ENCODE measurements at places on chromosomes 1 and 21.

DNA sequence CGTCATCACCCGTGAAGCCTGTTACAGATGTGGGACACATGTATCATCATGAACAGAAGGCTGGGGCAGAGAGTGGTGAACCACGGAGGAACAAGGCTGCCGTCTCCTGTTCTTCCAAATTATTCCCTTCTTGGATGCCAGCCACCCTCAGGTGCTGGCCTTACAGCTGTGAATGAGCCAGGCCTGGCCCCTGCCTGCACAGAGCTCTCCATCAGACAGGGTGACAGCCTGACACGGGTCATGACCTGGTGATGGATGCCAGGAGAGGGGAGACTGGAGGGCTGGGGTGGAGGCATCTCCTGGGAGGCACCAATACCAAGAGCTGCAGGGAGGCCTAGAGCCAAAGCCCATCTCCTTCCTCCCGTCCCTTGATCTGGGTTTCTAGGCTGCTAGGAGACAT is 230.0 kb upstream of the C1orf174 start:
- no peak for DNase-seq

DNA sequence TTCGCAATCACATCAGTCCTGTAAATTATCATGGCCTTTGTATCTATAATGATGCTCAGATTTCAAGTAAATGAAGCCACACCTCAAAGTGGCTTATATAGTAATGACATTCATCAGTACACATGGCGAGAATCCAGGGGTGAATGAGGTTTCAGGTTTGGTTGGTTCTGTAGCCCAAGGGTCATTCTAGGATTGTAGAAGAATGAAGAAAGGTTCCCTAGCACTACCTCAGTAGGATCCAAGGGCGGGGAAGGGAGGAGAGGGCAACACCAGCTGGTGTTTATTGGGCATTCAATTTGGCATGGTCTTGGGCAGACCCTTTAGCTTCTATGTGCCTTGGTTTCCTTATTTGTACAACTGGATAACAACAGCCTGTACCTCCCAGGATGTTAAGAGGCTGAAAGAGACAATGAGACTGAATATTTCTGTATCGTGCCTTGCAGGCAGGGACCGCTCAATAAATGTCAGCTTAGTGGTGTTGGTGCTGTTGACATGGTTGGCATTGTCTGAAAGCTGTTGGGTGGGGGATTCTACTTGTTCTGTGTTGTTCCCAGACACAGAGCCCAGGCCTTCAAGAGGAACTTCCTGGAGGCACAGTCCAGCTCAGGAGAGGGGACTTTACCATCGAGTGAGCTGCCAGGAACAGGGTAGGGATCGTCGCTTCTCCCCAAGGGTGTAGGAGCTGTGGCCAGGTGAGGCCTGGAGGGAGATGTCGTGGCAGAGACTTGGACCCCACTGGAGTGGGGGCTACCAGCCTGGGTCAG is 388.2 kb downstream of the PTPRU start:
- no peak for DNase-seq

DNA sequence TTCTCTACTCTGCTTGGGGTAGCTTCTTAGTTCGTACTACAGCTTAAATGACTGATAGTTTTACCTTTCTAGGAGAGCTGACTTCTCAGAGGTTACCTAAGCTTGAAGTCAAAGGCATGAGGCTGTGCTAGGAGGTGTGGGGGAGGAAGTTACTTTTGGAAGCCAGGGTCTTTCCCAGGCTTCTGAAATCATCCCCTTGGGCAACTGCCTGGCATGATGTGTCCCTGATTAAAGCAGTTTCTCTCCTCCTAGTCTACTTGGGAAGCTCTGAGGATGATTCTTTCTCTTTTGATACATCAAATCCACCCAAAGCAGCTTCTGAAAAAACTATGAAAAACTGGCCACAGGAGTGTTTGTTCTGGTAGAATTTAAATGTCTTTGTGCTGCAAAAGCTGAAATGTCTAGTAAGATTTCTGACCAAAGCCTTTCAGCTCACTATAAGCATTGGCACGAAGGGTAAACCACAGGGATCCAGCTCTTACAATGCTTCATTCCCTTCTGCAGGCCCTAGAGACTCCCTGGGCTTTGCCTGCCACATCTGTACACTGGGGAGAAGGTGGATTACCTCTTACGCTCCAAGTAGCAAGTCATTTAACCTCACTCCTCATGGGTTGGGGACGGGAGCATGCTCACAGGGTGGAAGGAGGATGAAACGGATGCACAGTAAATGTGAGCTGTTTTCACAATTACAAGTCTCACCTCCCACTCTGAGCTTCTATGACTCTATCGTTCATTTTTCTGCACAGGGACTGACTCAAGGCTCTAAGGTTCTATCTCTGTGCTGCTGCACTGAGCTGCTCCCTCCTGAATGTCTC is 59.6 kb downstream of the RUNX1 start:
- DNase-seq, result peak; percentile 54

- no peak for DNase-seq
These were observed 58.5 kb upstream of the TTC34 start for GRCh38 chr1:2859881-2860430.

- DNase-seq, result no peak
These were observed 68.7 kb downstream of the DEGS1 start for GRCh38 chr1:224251741-224252146.

DNA sequence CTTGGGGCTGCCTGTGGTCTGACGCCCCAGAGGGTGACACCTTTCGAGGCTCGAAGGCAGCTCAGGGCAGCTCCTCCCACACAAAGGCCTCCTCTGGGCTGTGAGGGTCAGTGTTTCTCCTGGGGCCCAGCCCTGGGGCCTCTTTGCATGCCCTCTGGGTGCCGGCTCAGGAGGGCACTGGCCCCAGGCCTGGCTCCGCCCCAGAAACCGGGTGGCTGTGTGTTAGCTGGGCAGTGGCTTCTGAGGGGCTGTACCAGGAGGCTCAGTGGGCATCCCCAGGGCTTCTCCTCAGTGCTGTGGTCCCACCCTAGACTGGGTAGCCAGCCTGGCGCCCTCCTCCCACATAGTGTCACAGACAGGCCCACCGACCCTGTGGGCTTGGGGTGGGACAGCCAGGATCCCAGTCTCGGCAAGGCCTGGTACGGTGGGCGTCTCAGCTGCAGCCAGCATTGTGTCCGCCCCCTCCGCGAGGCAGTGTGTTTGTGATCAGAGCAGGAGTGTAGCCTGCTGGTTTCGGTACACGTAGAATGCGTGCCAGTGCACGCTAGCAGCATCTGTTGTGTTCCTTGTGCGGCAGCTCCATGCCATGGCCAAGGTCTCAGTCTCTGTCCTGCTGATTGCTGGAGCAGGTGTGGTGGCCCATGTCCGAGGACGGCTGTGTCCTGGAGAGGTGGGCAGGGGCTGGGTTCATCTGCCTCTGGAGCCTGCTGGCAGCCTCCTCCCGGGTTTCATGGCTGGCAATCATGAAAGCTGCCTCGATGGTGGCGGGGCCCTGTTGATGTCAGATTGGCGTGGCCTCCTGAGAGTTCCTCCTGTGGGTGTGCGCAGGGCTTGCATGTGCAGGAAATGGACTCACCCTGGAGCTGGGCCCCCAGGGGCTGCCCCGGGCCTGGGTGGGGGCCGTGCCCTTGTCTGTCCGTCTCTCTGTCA is 28.0 kb downstream of the RRP1 start:
- DNase-seq, result no peak
